ENCODE measurements at places on chromosomes 12 and 14.

- DNase-seq, result no peak
Measured at GRCh38 chr12:78171061-78171460, 340.4 kb downstream of the NAV3 start.

DNA sequence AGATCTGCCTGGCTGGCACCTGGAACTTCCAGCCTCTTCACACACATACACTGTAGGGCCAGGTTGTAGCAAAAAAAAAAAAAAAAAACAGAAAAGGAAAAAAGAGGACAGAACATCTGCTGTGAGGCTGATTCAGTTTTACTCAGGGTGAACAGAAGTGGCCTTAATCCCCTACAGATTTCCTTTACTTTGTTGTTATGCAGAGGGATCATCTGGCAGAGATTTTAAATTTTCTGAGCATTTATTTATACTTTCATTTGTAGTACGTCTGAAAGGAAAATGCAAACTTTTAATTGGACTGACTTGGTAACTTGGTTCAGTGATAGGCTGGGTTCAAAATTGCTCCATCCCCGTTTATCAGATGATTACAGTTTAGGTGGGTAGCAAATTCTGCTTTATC is 50.8 kb upstream of the PRICKLE1 start:
- DNase-seq, result no peak

DNA sequence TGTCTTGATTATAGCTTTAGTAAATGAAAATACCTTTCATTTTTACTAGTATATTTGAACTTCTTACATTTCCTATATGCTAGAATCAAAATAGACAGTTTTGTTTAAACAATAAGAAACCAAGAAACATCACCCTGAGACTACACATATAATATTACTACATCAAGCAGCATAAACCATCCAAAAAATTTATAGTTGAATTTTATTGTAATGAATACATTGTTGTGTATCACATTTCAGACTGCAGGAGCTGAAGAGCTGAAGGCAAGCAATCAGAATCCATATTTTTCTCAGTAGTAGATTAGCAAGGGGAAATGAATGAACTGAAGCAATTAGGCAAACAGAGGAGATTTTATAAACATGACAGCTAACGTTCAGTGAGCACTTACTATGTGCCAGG is 379.2 kb downstream of the BTG1 start:
- DNase-seq, result no peak

DNA sequence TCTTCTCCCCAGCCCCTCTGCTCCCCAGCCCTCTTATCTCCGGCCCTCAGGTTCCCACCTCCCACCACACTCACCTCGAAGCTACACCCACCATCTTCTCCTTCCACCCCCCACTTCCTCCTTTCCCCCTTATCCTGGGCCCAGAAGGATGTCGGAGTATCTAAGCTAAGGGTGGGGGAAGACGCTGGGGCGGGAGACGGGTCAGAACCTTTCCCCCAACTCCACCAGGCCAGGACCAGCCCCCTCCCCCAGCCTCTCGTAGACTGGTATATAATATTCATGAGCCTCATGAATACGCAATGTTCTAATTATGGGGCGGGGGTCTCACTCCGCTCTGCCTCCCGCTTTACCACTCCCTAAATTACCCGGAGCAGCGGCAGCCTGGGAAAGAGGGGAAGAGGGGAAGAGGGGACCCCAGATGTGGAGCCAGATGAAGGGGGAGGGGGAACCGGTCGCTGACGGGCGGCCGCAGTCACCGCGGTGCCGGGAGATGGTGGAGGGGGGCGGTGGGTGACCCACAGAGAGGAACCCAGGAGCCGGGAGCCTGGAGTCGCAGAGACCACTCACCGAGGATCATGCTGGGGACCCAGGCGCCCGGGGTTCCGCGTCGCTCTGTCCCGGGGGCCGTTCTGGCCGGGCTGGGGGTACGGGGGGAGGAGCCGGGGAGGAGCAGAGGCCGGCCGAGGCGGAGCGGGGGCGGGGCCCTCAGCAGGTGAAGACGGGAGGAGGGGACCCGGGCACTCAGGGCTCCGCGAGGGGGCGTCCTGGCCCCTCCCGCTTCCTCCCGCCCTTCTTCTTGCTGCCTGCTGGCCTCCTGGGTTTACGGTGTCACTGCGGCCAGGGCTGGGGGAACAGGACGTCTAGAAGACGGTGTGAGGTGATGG is 6.4 kb upstream of the ZNF385A start:
- DNase-seq, result peak; percentile 86

GRCh38 chr12:18275981-18276380 is 14.7 kb downstream of the PIK3C2G start:
- DNase-seq, result peak; percentile 73

DNA sequence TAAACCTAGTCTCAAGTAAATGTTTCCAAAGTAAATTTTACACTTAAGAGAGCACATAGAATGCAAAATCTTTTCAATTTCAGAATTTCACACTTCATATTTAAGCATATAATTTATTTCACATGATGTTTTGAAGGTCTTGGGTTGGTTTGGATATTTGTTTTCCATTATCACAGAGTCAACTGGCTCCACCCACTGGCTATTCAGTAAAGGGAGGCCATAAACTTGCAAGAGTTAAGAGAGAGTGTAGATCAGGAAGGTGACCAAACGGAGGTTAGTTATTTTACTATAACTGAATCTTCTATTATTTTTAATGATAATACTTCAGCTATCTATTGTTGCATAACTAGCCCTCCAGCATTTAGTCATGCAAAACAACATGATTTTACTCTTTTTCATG is 6.2 kb upstream of the CPNE8 start:
- DNase-seq, result no peak

GRCh38 chr14:55127460-55127951 is 1.5 kb upstream of the LGALS3 start:
- no peak for DNase-seq

DNA sequence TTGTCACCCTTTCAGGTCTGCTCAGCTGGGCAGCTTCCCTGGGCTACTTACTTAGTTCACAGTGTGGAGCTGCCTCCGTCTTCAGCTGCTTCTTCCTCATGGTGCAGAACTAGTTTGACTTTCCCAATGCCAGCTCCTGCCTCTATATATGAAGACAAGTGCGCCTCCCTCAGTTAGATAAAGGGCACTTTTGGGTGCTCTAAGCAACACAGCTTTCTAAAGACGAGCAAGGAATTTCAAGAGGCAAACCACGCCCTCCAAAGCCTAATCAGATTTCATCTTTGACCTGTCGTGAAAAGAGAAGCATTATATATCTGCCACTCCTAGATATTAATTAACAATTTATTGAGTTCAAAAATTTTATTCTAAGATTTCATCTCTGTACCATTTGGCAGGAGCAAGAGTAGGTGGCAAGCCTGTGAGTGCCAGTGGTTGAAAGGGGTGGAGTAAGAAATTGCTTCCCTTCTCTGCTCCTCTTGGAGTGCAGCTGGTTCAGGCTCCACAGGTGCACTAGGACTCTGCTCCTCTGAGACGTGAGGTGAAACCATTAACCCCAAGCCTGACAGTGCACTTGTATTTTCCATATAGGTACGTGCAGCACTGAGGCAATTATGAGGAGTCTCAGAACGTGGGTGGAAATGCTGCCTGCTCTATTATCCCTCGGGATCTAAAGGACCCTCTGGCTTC is 2.1 kb upstream of the SLC11A2 start:
- DNase-seq, result peak; percentile 88

- DNase-seq, result no peak
Measured at GRCh38 chr14:103899316-103899715, 28.9 kb upstream of the TDRD9 start.

DNA sequence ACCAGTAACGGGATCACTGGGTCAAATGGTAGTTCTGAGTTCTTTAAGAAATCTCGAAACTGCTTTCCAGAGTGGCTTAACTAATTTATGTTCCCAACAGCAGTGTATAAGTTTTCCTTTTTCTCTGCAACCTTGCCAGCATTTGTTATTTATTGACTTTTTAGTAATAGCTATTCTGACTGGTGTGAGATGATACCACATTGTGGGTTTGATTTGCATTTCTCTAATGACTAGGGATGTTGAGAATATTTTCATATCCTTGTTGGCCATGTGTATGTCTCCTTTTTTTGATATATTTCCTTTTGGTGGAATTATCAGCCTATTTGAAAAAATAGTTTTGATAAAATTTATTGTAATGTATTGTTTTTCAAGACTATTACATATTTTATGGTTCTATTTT is 701.2 kb upstream of the FBXO33 start:
- no peak for DNase-seq

DNA sequence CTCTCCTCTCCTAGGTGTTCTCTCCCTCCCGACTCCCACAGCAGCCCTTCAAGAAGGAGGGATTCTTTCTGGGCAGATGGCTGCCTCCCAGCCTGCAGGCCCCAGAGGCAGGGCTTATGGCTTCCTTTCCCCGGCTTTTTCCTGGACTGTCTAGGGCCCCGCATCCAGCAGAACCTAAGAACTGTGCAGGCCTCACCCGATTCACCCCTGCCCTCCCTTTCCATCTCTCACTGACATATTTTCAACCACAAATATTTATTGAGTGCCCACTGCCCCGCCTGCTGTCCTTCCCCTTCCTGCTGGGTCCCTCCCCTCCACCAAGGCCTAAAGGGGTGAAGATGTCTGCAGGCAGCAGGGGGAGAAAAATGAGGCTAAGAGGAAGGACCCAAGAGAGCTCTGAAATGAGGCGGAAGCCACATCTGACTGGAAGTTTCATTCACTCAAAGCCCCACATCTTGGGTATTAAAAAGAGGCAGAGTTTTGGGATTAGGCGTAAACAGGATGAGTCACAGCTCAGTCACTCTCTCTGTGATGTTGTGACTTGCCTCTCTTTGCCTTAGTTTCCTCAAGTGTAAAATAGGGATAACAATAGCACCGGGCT is 2.9 kb downstream of the SCNN1A start:
- DNase-seq, result peak; percentile 50

GRCh38 chr12:4856596-4856995 is 53.1 kb upstream of the KCNA1 start:
- DNase-seq, result no peak

DNA sequence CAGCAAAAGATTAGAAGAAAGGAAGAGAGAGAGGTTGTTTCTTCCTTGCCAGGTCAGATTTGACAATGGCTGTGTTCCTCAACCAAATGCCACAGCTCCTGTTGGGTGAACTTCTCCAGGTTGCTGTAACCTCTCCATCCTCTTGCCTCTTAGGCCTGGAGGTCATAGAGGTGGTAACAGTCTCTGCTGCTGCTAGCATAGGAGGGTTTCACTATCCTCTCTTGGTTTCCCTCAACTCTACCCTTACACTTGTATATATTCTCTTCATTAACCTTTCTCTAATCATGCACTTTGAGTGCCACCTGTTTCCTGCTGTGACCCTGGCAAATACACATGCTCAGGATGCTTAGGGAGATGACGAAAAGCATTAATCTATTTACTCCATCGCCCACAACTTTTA is 67.7 kb upstream of the HIF1A start:
- no peak for DNase-seq

- peak; percentile 67 for DNase-seq
Measured at GRCh38 chr12:46386877-46387629, 14.5 kb upstream of the SLC38A2 start.

DNA sequence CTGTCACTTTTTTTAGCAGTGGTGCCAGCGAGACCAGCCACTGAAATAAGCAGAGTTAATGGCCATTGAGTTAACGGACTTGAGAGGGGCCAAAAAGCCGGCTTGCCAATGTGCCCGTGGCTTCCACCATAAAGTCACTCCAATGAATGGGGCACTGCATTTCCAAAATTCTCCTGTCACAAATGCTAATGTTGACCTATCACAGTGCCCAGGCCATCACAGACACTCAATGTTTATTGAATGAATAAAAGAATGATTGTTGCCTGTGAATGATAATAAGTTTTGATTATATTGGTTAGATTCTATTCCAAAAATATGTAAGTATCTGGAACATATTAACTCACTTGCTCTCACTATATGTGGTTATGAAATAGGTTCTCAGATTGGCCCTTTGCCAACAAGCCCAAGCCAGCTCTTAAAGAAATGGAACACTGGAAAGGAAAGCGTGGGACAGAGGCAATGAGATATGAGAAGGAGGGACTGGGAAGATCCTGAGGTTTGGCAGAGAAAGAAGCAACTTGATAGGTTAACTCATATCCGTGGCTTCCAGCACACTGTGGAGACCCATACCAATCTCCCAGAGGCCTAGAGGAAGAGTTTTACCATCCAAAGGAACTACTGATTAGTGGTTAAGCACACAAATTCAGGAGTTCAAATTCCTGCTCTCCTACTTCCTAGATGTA is 108.7 kb downstream of the BTG1 start:
- no peak for DNase-seq

DNA sequence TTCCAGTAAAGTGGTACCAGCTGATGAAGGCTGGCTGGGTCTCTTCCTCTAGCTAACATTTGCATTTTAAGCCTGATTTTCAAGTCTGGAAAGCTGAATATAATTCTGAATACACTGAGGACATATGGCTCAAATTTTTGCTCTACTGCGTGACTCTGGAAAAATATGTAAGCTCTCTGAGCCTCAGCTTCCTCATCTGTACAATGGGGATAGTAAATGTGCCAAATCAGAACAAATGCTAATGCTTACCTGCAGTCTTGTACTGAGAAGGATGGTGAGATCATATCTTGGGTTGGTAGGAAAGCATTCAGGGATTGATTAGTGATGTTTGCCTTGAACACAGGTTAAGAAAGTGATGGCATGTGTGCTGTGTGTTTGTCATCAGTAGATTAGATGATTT is 14.6 kb downstream of the HNF1A start:
- DNase-seq, result no peak

DNA sequence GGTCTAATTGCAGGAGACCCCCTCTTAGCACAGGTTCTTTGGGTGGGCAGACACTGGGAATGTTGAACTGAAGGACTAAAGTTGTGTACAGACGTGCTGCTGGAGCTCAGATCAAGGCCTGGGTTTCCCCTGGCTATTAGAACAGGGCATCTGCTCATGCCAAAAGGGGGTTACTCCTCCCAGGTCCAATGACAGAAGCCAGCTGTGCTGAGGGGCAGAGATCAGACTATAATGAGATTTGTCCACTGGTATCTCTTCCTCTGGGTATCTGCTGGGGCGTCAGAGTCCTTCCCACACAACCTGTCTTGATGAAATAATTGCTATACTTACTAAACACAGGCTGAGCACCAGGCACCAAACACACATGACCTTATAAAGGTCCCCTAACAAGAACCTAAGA is 42.6 kb downstream of the LTBP2 start:
- DNase-seq, result no peak

GRCh38 chr12:14910090-14910915 is 24.6 kb upstream of the MGP start:
- no peak for DNase-seq

DNA sequence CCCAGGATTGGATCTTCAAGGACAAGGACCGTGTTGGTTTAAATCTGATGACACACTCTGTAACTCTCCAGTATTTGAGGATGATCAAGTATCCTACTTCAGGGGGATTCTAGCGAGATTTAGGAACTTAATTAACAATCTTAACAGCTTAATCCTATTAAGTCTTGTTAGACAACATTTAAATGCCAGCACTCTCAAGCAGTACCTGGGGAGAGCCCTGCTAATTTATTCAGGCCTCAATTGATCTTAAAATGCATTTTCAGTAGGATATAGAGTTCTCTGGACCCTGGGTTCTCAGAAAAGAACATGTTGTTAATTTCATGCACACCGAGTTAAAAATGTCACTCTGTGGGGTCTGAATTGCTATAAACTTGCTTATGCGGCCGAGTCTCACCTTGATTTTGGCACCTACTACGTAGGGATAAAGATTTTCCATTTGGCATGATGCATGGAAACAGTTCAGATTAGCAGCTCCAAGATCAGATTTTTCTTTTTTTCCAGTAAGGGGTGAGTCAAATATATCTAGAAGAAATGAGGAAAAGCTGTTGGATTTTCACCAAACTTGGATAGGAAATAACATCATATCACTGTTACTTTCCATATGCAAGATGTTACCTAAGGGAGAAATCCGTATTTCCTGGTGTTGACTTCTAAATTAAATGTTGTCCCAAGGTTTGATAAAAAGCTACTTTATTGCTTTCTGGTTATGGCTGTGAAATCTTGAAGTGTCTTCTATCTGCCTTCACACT is 76.1 kb downstream of the SLC24A4 start:
- peak; percentile 22 for DNase-seq
